Glutamatergic neuron (in vitro differentiated cells): ENCODE measurements at places on chromosomes 2 and 18.

- no peak for DNase-seq
Measured at GRCh38 chr2:176291809-176292283, 22.6 kb downstream of the MTX2 start.

DNA sequence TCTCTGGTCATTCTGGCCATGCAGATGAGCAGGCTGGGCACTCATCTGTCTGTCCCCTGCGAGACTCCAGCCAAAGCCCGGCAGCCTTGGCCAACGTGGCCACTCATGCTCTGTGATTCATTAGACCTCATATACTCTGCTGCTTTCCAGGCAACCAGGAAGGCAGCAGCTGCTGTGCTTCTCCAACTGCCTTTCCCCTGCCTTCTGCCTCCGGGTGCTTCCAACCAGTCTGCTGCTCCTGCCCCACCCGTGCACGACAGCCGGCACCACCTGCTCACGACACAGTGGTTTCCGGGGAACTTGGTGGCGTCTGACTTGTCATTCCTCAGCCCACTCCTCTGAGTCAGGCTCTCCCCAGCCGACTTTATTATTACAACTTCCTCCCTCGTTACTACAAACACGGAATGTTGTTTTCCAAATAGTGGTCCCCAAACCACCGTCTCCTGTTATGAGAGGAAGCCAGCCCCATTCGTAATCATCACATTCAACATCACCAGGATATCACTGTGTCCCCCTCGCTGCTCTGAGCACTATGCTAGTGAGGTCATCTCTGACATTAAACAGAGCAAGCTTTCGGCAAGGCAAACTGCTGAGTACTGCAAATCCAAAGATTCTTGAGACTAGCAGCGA, 392.4 kb downstream of the ALK start:
- DNase-seq = peak; percentile 87

DNA sequence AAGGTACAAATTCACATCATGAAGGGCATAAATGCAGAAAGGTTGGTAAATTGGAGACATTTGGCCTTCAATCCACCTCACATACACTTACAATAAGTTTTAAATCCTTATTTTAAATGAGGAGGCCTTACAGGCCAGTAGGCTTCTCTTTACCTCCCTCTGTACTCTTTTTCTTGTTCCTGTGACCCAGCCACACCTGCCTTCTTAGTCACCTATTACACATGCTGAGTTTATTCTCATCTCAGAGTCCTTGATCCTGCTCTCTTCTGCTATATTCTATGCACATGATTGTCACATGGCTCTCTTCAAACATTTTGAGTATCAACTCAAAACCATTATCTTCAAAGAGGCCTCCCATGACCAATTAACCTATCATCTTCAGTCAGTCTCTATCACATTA, 491.5 kb downstream of the SATB2 start:
- DNase-seq = no peak

GRCh38 chr2:127575941-127576432, 40.5 kb downstream of the MYO7B start:
- no peak for DNase-seq

DNA sequence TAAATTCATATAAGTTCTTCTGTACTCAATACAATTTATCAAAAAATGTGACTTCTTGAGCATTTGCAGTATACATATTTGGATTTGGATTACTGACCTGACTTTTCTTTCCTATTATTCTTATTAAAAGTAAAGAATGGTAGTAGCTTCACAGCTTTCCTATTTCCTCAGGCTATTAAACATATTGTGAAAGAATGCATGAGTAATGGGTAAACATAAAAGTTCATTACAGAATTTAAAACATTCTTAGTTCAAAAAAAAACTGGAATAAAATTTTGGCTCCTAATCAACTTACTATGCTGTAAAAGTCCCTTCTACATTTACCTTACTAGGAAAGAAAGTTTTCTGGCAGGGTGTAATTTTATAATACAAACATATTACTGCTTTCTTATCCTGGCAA, 27.3 kb upstream of the C2orf66 start:
- DNase-seq = no peak

DNA sequence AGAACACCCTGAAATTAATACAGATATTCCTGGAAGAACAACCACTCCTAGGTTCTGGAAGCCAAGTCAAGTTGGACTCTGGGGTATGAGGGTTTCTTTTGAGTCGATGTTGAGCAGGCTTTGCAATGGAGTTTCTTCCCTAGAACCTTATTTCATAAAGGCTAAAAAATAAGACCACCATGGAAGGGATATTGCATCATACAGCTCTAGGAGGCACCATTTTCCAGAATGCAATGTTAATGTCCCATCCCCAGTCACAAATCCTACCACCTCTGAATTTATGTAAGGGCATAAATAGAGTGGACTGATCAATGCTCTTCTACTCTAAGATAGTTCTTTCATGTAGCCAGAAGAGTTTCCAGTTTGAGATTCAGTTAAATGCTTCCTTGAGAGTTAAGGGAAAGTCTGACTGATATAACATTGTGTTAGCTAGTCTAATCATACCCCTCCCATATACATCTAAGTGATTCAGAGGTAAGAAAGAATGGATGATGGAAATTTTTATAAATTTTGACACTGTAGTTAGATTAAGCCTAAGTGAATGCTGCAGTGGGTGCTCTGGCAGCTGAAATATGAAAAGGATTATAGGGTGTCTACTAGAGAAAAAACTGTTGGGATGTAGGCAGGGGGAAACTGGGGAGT, 22.0 kb downstream of the ARHGAP15 start:
- no peak for DNase-seq

DNA sequence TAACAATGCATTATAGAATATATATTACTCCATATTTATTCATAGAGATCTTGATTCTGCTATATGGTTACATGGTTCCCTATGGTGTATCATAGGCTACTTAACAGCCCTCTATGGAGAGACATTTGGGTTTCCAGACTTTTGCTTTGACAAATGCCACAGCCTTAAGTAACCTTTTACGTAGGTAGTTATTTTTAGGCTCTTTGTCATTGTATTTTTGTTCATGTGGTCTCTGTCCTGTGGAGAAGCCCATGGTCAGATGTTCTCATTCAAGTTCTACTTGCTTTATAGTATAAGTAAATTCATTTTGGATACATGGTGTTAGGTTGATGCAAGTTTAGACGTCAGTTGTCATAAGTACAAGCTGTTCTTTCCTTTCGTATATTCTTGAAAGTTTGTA, 275.2 kb upstream of the THSD7B start:
- no peak for DNase-seq

DNA sequence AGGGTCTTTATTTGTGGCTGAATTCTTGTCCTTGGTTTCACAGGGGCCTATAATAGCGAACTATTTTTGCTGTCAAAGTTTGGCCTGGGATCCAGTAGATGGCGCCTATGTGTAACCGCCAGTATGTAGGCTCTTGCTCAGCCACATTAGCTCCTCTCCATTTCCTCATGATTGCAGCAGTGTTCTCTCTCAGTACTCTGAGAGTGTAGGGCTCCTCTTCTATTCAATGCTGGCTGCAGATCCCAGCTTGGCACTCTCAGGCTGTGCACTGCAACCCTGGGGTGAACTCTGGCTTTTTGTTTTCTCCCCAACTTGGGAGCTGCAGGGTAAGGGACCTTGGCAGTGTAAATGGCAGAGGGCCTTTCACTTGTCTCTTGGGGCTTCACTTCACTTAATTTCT, 344.6 kb upstream of the CHAC2 start:
- peak; percentile 36 for DNase-seq

- no peak for DNase-seq
Measured at GRCh38 chr2:157936406-157936805, 60.3 kb upstream of the ACVR1 start.

DNA sequence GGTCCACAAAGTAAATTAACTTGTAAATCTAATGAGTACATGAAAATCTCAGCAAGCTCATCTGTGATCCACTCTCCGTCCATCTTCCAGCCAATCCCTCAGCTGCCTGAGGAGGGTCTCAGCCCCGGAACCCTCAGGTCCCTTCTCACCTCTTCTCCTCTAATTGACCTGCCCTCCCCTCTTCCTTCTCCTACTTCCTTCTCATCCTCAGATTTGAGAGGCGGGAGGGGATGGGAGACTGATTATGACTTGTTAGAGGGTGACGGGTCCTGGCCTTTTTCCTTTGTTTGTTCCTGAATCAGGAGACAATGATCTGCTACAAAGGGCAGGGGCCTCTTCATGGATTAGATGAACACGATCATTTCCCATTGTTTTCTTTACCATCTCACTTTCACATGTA, 80.1 kb downstream of the CYBRD1 start:
- no peak for DNase-seq

- DNase-seq = no peak
Measured at GRCh38 chr2:81266106-81266505, 961.6 kb upstream of the LRRTM1 start.

DNA sequence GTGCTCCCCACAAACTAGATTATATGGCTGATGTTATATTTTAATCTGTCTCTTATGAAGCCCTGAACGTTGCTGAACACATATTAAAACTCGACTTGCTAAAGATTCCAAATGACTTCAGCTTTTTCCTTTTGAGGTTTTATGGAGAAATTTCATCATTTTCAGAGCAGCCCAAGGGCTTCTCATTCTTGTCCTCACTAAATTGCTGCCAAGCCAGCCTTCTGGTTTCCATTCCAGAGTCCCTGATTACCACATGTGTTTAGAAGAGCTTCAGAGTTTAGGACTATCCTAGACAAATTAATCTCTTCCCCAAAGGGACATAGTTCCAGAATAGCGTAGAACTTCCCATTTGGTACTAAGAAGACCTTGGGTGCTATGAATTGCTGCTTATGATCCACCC, 77.8 kb upstream of the CCDC195 start:
- DNase-seq = no peak
